ENCODE measurements at places on chromosomes 2 and 18.

GRCh38 chr2:72116081-72116533 lies 31.6 kb downstream of the CYP26B1 start:
- no peak for DNase-seq

- DNase-seq = peak; percentile 41
These were observed 3.5 kb upstream of the CABLES1 start for GRCh38 chr18:23131693-23132319.

DNA sequence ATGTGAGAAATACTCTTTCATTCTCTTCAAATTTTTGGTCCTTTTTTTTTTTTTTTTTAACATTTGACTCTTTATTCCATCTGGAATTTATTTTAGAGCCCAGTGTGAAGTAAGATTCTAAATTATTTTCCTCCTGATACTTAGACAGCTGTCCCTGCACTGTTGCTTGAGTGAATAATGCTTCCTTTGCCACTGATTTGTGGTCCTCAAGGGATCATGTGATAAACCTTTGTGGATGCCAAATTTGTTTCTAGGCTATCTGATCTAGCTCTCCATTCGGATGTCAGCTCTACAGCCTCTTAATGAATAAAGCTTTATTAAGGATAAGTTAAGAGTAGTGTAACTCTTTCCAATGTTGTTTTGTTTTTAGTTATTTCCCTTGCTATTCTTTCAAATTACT lies 142.3 kb downstream of the SMAD7 start:
- no peak for DNase-seq

DNA sequence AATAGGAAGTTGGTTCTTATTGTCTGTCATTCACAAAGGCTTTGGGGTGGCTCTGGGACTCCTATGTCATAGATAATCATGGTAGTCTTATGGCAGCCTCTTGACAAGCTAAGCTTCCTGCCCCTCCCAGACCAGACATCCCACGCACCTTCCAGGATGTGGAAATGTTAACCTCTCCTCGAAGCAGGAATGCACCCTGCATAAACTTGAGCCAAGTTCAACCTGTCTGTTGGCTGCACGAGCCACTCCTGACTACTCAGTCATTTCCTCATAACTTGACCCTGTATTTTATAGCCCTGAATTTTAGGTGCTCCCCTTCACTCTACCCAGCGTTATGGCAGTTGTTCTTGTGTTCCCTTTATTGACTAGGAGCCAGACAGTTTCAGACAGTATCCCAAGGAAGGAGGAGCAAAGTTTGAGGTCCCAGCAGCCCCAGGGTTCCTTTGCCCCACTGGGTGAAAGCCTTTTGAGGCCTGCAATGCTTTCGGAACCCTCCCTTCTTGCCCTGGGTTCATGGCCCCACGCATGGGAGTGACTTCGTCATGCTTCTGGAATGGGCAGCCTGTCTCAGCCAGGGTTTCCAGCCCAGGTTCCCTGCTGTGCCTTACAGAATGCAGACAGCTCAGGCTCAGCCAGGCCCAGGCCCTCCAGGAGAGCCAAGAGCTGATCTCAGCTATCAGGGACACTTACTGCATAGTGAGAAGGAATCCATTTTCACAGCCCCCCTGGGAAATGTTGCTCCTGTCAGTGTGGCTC lies 15.6 kb upstream of the INO80C start:
- DNase-seq = no peak

- no peak for DNase-seq
These were observed 103.0 kb downstream of the CDK15 start for GRCh38 chr2:201909348-201909747.

DNA sequence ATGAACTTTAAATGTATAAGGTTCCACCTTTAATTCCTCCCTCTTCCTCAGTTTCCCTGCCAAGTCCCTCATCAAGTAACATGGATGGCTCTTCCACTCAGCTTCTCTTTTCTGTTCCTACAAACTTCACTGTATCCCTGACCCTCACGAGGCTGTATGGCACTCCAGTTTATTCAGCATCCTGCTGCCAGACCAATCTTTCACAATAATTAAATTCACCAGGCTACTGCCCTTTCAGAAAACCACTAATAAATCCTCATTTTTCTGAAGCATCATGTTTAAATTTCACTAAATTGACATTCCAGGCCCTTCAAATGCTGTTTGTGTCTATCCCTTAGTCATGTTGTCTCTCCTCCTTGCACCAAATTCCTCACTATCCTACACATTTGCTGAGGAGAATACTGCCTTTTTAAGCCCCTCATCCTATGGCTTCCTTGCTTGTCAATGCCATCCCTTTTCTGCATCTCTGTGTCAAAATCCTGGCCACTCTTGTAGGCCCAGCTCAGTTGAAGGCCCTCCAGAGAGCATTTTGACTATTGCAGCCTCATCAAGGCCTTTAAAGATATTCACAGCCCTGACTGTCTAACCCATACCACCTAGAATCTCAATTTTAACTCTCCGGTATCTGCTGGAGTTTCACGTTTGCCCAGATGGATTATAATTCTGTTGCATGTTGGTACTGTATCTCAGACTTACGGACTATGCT lies 22.8 kb upstream of the ASNSD1 start:
- DNase-seq = no peak

DNA sequence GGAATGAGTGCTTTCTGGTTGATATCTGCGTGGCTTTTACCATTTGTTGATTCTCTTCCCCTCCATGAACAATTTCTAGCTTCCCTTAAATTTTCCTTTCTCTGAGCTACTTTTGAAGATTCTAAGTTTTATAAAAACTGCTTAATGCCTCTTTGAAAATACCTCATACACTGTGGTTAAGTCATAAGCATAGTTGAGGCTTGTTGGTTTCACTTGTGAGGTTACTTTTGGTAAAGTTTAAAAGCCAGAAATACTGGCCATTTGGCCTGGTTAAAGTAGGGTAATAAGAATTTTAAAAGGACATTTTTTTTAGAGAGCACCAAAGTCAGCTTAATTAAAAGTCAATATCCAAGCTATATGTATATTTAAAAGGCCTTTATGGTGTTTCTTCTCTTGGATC lies 21.3 kb upstream of the CAPN13 start:
- DNase-seq = no peak

GRCh38 chr18:39025531-39025930 lies 1459.9 kb upstream of the CELF4 start:
- no peak for DNase-seq

DNA sequence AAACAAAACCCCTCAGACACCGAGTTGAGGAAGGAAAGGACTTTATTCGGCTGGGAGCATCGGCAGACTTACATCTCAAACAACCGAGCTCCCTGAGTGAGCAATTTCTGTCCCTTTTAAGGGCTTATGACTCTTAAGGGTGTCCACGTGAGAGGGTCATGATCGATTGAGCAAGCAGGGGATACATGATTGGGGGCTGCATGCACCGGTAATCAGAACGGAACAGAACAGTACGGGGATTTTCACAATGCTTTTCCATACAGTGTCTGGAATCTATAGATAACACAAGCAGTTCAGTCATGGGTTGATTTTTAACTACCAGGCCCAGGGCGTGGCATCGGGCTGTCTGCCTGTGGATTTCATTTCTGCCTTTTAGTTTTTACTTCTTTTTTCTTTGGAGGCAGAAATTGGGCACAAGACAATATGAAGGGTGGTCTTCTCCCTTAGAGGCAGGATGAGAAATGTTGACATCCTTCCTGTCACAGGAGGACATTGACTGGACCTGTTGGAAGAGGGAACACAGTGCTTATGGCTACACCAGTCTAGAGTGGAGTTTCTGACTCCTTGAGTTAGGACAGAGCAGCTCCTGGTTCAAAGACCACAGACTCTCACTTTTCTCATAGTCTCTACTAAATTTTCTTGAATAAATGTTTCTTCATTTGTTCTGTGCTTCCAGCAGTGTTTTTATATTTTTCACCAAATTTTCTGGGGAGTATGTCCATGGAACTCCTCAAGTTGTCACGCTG lies 35.8 kb downstream of the SPOPL start:
- no peak for DNase-seq

GRCh38 chr2:238404406-238405216 lies 22.1 kb upstream of the ASB1 start:
- DNase-seq = no peak

- no peak for DNase-seq
These were observed 27.3 kb downstream of the SPRED2 start for GRCh38 chr2:65404988-65405697.

DNA sequence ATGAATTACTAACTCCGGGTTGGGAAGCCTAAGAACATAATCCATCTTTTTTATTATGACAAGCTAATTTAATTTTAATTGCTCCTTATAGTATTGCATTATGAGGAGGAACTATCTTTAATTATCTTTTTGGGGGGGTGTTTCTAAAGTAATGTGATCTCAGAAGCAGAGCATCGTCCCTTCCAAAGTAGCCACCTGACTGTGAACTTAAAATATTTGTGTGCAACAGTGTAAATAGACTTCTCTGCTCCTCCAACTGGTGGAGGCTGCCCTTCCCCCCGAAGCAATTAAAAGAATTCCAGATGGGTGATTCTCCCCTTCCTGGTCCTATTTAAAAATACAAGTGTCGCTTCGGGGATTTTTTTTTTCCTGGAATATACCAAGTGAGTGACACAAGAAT lies 55.7 kb downstream of the TCF7L1 start:
- no peak for DNase-seq

GRCh38 chr2:236014408-236015131 lies 153.6 kb downstream of the GBX2 start:
- DNase-seq = no peak

DNA sequence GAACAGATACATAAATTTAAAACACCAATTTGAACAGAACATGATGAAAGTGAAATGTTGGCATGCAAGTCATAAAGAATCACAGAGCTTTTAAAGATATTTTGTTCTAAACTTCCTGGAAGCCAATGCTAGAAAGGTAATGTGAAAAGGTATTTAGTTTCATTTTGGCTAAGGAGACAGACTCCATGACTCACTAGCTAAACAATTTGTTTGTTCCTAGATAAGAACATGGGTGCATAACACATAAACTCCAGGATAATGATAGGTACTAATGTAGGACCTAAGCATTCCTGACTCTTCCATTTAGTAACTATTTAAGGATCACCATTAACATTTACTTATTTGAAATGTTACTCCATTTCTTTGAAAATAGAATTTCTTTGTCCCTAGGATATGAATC lies 292.5 kb upstream of the CNTNAP5 start:
- no peak for DNase-seq

- DNase-seq = no peak
These were observed 144.7 kb upstream of the CTNNA2 start for GRCh38 chr2:79368116-79368630.

DNA sequence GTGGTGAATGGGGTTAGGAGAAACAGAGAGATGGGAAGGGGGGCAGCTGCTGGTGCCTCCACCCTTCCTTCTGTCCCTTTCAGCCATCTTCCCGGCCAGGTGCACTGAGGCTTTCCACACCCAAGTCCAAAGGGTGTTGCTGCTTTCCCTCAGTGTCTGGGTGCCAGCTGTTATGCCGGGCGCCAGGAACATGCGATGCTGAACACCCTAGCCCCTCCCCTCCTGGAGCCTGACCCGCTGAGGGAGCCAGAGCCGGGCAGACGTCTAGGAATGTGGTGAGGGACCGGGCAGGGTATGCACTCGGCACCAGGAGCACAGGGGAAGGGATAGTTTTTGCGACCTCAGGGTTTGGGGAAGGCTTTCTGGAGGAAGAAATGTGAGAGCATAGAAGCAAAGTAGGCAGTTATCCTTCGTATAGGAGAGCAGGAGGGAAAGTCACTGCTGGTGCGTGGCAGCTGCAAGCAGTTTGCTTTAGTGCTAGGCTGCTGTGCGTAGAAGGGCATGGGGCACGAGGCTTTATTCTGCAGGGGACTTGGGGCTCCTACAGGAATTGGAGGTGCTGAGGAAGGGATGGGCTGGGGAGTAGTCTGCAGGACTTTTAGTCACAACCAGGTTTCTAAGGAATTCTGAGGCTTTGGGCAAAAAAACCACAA lies 147.7 kb downstream of the TSN start:
- no peak for DNase-seq

DNA sequence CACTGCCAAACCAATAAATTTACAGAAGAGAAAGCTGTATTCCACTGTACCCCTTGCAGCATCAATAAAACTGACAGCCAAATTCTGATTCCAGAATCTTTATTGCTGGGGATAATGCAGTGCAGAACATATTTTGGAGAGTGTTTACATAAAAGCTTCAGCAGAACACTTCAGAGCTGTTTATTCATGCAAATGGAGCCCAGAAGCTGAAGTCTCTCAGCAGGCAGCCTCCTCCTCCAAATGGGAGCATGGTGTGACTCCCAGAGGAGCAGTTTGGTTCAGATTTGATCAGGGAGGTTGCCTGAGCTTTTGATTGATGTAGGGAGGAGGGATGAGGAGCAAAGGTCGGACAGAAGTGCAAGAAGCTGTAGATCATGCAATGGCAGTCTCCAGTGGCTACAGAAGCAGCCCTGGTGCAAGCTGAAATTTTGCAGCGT lies 22.4 kb downstream of the LHCGR start:
- no peak for DNase-seq

DNA sequence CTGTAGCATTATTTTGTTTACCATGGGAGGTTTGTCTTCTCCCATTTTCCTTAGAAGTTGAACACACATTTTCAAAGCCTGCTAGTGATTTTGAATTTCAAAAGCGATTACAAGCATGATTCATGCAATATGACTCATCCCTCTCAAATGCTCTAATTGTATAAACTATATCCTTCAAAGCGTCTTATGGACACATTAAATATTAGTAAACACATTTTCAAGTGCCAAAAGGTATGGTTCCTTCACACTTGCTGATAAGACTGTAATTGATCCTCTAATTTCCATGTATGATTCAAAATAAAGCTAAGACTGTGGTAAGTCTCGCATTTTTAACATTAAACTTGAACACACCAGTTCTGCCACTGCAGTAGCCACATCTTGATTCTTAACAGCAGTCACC lies 512.9 kb downstream of the LRRTM4 start:
- DNase-seq = no peak

DNA sequence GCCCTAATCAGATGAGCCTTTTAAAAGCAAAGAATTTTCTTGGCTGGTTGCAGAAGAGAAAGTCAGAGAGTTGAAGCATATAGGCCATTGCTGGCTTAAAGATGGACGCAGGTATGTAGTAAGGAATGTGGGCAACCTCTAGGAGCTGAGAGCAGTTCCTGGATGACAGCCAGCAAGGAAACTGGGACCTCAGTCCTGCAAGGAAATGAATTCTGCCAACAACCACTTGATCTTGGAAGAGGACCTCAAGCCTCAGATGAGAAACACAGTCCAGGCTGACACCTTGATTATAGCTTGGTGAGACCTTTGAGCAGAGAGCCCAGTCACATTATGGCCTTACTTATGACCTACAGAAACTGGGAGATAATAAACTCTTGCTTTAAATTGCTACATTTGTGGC lies 15.7 kb downstream of the PHOSPHO2 start:
- no peak for DNase-seq

DNA sequence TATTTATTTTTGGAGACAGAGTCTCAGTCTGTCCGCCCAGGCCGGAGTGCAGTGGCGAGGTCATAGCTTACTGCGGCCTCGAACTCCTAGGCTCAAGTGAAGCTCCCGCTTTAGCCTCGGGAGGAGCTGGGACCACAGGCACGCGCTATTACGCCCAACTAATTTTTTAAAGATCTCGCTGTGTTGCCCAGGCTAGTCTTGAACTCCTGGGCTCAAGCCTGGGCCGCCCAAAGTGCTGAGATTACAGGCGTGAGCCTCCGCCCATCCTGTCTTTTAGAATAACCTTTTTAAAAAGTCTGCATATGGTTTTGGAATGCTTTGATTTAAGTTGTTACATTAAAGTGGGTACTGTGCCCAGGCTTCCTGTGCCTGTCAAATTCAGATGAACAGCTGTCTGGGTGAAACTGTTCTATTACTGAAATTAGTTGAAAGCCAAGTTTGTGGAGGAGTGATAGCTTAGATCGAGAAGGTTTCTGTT lies 944 bp downstream of the RAB3GAP1 start:
- no peak for DNase-seq

Data from activated naive CD8-positive, alpha-beta T cell treated with anti-CD3 and anti-CD28 coated beads, Interleukin-2, amount 50 U/mL, for 16 hours (primary cell).